ENCODE measurements at places on chromosomes 11 and 22. TPM values are rescaled to one million over a fixed set of nuclear protein-coding genes. Genes with fewer than 3 reads are reported as not detected.
A peak's percentile ranks its signal among the peaks of the same experiment; 100 is the strongest.

- no peaks in the 10 kb centered on the region for H3K36me3 ChIP-seq
- H3K27ac ChIP-seq: no peak within 1 kb of the TSS
- no peak within 1 kb of the TSS for H3K4me3 ChIP-seq
- DNase-seq: no peak
- H3K4me1 ChIP-seq: peaks cover 19% of the 10 kb centered on the region
Observed at GRCh38 chr22:26656891-26657851, at the start of gene MIAT. MIAT (plus strand) TSS chr22:26657588.

DNA sequence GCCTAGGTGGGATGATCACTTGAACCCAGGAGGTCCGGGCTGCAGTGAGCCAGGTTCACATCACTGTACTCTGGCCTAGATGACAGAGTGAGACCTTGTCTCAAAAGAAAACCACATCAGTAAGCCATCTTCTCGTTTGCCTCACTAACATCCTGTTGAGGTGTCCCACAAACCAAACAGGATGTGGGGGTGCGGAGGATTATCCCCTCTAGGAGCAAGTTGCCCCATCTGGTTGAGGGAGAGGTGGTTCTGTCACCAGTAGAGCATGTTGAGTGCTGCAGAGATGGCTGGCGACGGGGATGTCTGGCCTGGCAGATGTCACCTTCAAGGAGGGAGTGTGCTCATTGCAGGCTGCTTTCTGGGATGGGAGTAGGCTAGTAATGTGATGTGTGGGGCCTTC lies 72.4 kb downstream of the ZNRF3 start:
- H3K4me3 ChIP-seq: no peak overlapping the region
- no peak for DNase-seq
- no peaks in the 10 kb centered on the region for H3K36me3 ChIP-seq
- peaks cover 33% of the 10 kb centered on the region for H3K4me1 ChIP-seq
- H3K27ac ChIP-seq: no peak overlapping the region

The TPBGL gene
- polyA plus RNA-seq: 0.37 TPM

DNA sequence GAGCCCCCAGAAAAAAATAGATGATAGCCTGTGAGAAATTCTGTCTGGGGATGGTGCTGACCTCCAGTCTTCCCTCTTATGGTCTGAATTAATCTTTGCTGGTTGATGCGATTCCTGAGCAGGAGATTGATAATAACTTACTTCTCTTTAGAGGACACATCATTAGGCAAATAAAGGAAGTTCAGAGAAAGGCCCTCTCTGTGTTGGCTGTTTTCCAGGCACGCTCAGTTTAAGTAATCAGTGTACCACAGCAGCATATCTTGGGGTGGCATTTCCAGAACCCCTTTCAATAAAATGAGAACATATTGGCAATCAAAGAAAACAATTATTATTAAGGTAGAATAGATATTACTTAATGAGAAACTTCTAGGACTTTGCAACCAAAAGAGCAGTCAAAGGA lies 1129.3 kb upstream of the RAG2 start:
- no peak overlapping the region for H3K27ac ChIP-seq
- no peaks in the 10 kb centered on the region for H3K36me3 ChIP-seq
- no peaks in the 10 kb centered on the region for H3K27me3 ChIP-seq
- H3K4me1 ChIP-seq: no peaks in the 10 kb centered on the region
- DNase-seq: no peak
- H3K4me3 ChIP-seq: no peak overlapping the region

- no peak overlapping the region for H3K27ac ChIP-seq
- DNase-seq: no peak
- peaks cover 8% of the 10 kb centered on the region for H3K36me3 ChIP-seq
- no peaks in the 10 kb centered on the region for H3K27me3 ChIP-seq
- no peak overlapping the region for H3K4me3 ChIP-seq
Observed at GRCh38 chr22:31732089-31732829, 17.7 kb downstream of the PRR14L start.

DNA sequence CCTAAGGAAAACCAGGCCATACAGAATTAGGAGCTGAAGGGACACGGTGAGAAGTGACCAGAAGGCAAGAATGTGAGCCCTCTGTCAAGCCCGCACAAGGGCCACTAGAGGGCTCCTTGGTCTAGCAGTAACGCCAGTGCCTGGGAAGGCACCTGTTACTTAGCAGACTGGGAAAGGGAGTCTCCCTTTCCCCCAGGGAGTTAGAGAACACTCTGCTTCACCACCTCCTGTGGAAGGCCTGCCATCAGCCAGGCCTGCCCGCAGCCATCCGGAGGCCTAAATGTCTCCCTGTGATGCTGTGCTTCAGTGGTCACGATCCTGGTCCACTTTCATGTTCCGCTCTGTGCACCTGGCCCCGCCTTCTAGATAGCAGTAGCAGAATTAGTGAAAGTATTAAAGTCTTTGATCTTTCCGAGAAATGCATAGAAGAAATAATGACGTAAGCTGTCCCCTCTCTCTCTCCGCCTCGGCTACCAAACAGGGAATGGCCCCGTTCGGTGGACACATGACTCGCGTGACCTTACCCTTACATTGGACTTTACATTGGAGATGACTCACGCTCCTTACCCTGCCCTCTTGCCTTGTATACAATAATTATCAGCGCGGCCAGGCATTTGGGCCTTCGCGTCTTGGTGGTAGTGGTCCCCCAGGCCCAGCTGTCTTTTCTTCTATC lies 10.7 kb upstream of the GSTP1 start:
- peaks cover 13% of the 10 kb centered on the region for H3K27me3 ChIP-seq
- H3K36me3 ChIP-seq: no peaks in the 10 kb centered on the region
- H3K4me1 ChIP-seq: no peaks in the 10 kb centered on the region
- H3K27ac ChIP-seq: no peak overlapping the region

DNA sequence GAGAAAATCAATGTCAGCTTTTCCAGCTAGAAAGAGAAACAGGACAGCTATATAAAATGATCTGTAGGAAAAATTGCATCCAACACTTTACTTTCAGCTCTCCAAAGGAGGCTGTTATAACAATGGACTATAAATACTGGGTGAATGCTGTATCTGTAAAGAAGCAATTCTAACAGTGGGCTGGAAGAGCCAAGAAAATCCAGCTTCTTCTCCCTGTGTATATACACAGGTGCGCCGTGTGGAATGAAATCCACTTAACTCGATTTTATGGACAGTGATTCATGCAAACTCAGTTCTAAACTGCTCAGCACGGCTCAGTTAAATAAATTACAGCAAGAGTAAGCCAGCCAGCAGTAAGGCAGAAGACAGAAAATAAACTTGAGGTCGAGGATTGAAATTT lies 32.5 kb upstream of the LMO2 start:
- no peaks in the 10 kb centered on the region for H3K36me3 ChIP-seq
- no peaks in the 10 kb centered on the region for H3K27me3 ChIP-seq
- no peak overlapping the region for H3K27ac ChIP-seq
- DNase-seq: peak; percentile 54

The OR5A1 gene
- polyA plus RNA-seq: not detected

The NXPE2 gene
- polyA plus RNA-seq: 0.11 TPM

DNA sequence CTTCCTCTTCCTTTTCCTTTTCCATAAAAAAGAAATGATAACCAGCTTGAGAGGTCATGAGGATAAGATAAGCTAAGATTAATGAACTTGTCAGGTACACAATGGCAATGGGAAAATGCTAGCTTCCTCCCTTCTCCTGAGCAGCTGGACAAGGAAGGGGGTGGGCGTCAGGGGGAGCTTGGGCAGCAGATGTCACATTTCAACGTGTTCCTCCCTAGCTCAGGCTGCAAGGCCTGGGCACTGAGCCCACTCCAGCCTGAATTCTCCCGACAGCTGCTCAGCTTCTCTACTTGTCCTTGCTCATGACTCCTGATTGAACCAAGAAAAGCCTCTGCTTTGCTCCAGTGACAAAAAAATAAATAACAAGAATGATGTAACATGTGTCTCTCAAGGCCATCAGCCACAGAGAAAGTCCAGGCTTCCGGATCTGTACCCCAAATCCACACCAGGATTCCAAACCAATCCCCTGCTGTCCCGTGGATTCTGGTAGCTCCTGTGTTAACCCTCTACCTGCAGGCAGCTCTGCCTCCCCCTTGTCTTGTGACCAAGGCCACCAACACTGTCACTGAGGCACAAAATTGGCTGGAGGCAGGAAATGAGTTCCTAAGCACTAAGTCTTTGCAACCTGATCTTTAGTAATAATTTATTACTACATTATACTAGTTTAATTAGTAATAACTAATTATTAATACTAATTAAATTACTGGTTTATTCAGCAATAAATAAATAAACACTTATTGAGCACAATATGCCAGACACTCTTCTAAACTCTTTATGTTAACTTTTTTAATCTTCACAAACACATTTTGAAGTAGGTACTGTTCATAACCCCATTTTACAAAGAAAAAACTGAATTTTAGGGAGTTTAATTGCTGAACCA lies 146.5 kb downstream of the CCDC34 start:
- H3K36me3 ChIP-seq: no peaks in the 10 kb centered on the region
- H3K4me3 ChIP-seq: no peak overlapping the region
- peak; percentile 96 for DNase-seq
- no peaks in the 10 kb centered on the region for H3K27me3 ChIP-seq
- H3K27ac ChIP-seq: peak overlapping the region; percentile 94

DNA sequence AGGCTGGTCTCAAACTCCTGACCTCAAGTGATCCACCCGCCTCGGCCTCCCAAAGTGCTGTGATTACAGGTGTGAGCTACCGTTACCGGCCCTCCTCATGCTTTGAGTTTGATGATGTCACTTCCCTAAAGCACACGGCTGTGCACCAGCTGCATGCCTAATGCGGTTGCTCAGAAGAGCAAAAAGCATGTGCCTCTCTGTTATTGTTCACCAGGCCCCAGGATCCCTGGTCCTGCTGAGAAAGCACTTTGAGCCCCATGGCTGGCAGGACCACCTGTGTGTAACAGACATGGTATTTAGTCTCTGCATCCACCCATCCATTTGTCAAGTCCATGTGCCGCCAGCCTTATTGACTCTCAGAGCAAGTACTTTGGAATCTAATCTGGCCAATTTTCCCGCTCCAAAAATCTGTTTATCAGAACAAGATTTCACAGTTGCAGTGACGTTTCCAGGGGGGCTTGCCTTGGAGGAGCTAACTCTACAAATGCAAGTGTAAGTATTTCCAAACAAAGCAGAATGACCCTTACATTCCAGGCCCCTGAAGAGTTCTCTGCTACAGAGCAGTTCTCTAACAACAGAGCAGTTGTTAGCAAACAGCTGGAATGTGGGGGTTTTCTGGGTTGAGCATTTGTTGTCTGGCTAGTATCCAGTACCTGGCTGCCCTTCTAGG lies 89.4 kb downstream of the LDLRAD3 start:
- H3K36me3 ChIP-seq: peaks cover 11% of the 10 kb centered on the region
- H3K4me1 ChIP-seq: peaks cover 41% of the 10 kb centered on the region
- peak; percentile 46 for DNase-seq

GRCh38 chr11:34397120-34397519 lies 39.3 kb upstream of the ABTB2 start:
- no peak overlapping the region for H3K27ac ChIP-seq
- H3K4me1 ChIP-seq: no peaks in the 10 kb centered on the region

- no peaks in the 10 kb centered on the region for H3K36me3 ChIP-seq
- H3K27me3 ChIP-seq: no peaks in the 10 kb centered on the region
- no peak overlapping the region for H3K27ac ChIP-seq
Observed at GRCh38 chr11:25992294-25992693, 339.6 kb upstream of the ANO3 start.

DNA sequence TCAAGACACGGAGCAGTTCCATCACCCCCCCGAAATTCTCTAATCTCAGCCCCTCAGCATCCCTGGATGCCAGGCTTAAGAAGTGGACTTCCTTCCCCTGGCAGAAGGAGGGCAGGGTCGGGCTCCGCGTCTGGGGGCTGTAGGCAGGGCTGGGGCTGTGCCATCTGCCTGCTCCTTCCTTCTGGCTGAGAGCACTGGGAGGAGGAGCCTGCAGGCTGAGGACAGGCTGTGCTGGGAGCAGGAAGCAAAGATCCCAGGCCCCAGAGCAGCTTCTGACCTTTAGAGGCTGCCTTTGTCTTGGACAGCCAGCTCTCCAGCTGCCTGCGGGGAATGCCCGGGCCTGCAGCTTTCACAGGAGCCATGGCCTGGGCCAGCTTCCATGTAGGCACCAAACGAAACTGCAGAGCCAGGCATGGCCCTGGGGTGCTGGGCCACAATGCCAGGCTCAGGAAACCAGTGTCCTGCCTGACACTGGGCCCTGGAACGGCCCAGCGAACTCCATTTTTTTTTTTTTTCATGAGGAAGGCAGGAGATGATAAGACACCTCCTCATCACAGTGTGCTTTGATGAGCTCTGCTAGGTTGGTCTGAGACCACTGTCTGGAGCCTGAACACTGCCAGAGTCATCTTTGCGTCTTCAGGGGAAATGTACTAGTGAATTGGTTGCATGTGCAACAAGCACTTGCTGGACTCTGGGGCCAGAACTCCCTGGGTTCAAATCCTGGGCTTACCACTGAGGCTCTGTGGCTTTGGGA lies 67.9 kb downstream of the MCM5 start:
- H3K27me3 ChIP-seq: no peaks in the 10 kb centered on the region
- peak; percentile 68 for DNase-seq
- H3K4me3 ChIP-seq: no peak overlapping the region
- peaks cover 8% of the 10 kb centered on the region for H3K4me1 ChIP-seq
- H3K36me3 ChIP-seq: no peaks in the 10 kb centered on the region

DNA sequence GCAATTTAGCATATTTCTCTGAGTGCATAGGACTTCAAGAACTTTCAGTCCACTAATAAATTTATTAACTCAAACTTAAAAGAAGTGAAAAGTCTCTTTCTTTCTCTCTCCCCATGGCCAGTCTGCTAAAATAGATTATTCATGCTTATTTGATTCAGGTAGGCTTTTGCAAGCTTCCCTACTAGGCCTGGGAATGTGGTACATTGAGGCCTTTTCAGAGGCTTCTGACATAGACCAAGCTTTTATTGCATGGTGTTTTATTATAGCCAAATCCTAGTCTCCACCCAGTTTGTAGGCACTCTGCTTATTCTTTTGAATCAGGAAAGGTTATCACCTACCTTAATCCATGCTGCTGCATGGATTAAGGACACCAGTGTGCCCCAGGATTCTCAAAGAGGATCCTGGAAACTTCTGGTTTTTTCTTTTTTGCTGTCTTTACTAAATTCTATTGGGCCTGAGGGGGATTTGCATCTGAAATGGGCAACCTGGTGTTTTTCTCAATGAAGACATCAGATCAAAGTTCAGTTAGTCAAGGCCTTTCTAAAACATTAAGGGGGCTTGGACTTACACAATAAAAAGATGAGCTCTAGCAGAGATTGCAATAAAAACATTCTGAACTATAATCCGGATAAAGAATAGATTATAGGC lies 92.2 kb downstream of the ELP4 start:
- DNase-seq: no peak
- H3K27ac ChIP-seq: no peak overlapping the region
- no peaks in the 10 kb centered on the region for H3K36me3 ChIP-seq
- no peak overlapping the region for H3K4me3 ChIP-seq
- no peaks in the 10 kb centered on the region for H3K4me1 ChIP-seq

DNA sequence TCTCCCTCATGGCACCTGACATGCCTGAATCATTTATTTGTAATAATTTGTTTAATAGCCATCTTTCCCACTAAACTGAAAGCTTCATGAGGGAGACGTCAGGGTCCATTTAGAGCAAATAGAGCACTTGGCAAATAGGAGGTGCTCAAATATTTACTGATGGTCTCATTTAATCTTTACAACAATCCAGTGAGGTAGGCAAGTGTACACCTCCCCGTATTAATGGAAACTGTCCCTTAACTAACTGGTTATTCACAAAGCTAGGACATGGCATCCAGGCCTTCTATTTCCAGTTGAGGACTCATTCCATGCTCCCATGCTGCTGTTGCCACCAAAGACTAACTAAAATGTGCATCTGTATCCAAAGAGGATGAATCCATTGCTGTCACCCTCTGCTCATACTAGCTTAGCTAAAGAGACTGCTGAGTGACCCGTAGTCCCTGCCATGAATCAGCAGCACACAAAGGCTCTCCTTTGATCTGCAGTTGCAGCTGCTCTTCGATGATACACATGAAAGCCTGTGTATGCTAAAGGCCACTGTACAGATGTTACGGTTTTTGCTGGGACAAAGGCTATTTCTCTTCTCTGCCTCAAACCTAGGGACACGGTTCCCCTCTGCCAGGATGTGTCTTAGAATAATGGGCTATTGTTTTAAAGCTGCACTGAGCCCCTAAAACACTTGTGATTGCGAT lies 82.6 kb downstream of the RAB30 start:
- peaks cover 13% of the 10 kb centered on the region for H3K4me1 ChIP-seq
- H3K27me3 ChIP-seq: no peaks in the 10 kb centered on the region

All from muscle of leg (tissue), 16 donors.